ENCODE measurements at places on chromosomes 5 and 9. TPM values are rescaled to one million over a fixed set of nuclear protein-coding genes. Genes with fewer than 3 reads are reported as not detected.

DNA sequence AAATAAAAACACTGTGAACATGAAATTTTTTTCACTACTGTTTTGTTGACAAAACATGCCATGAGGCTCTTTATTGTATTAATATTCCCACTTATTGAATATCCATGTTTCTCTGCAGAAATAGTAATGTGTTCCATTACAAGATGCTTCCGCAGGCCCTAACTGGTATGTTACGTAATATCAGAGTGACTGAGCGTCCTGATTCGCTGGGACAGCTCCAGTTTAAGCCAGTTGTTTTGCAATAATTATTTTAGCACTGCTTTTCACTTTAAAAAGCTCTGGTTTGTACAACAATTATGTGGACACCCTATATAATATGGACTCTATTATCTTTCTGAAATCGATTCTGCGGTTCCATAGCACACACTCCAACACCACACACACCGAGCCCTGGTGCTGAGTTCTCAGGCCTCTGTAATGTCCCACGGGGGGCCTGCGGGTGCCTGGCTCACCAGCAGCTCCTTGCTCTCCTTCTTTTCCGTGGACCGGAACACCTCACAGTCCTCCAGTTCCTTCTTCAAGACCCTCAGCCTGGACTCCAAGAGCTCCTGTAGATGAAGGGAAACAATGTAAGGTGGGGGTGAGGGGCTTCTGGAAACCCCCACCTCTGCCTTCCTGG lies 1.8 kb downstream of the TRIM7 start:
- H3K4me1 ChIP-seq: peaks cover 4% of the 10 kb centered on the region
- H3K27ac ChIP-seq: no peak overlapping the region
- H3K4me3 ChIP-seq: no peak overlapping the region
- H3K36me3 ChIP-seq: no peaks in the 10 kb centered on the region
- DNase-seq: peak; percentile 23

Gene IFNA21
- total RNA-seq: not detected

DNA sequence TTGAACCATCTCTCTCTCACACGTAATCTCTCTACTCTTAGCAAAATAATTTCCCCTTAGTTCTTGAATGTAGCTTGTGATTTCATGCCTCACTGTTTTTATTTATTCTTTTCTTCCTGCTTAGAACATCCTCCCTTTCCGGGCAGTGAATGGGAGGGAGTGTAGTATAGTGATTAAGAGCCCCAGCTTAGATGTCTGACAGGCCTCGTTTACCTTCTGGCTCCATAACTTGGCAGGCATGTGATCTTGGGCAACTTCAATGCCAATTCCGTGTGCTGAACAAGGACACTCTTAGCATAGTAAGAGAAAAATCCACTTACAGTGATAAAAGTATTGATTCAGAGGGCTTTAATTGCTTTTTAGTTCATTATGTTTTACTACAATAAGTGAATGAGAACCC lies 96.3 kb upstream of the TNPO1 start:
- H3K36me3 ChIP-seq: no peaks in the 10 kb centered on the region
- no peaks in the 10 kb centered on the region for H3K4me1 ChIP-seq
- DNase-seq: no peak
- H3K4me3 ChIP-seq: no peak overlapping the region

Gene FAM78A
- total RNA-seq: under 0.01 TPM

Gene SLC6A3
- not detected for total RNA-seq

Gene SPATA31A3
- not detected for total RNA-seq

GRCh38 chr5:158629591-158630312 lies 470.0 kb downstream of the EBF1 start:
- DNase-seq: no peak
- no peaks in the 10 kb centered on the region for H3K27me3 ChIP-seq
- H3K4me1 ChIP-seq: no peaks in the 10 kb centered on the region
- H3K4me3 ChIP-seq: no peak overlapping the region
- H3K27ac ChIP-seq: no peak overlapping the region

DNA sequence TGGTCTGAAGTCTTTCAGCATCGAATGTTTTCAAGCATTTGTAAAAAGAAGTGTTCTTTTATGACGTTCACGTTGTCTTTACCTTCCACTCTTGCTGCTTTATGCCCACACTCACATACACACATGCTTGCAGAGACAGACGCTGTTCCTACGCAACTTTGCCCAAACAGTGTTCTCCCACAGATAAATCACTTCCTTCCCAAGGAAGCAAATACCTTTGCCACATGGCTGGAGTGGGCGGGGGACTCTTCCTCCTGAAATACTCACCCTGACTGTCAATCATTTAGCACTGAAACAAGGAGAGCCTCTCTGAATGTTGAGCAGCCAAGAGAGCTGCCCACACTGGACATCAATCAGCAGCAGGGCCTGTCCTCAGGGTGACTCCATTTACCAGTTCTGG lies 22.4 kb upstream of the ASTN2 start:
- H3K4me1 ChIP-seq: no peaks in the 10 kb centered on the region
- no peak for DNase-seq
- H3K27ac ChIP-seq: no peak overlapping the region
- no peak overlapping the region for H3K4me3 ChIP-seq
- no peaks in the 10 kb centered on the region for H3K36me3 ChIP-seq
